ENCODE measurements at places on chromosomes 5 and 9. TPM values are rescaled to one million over a fixed set of nuclear protein-coding genes. Genes with fewer than 3 reads are reported as not detected.

DNA sequence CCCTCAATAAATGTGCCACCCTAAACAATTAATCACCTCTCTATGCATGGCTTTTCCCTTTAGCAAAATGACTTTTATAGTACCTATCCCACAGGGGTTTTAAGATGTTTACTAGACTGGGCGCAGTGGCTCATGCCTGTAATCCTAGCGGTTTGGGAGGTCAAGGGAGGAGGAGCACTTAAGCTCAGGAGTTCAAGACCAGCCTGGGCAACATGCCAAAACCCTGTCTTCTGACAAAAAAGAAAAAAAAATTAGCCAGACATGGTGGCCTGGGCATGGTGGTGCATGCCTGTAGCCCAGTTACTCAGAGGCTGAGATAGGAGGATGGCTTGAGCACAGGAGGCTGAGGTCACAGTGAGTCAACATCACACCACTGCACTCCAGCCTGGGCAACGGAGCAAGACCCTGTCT is 13.5 kb downstream of the SH3TC2 start:
- no peak for DNase-seq

DNA sequence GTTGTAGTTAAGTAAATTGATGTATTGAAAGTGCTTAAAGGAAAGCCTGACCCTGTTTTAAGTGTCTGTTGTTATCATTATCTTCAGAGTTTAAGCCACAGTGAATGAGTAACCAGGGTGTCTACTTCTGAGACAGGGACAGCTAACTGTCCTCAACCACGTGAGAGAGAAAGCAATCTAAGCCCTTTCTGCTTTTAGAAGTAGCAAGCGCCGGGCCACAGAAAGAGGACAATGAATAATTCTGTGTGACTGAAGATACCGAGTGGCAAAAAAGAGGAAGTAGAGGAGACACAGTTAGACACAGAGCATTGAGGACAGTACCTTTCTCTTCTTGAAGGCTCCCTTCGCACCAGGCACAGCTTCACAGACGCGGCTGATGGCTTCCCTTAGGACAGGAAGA is 86.3 kb downstream of the S1PR3 start:
- DNase-seq = no peak

- DNase-seq = no peak
Measured at GRCh38 chr5:7642029-7642428, 208.9 kb downstream of the CFAP90 start.

GRCh38 chr5:90438100-90438499 is 28.5 kb upstream of the CETN3 start:
- DNase-seq = no peak

- DNase-seq = no peak
Measured at GRCh38 chr5:153256-153655, 38.0 kb upstream of the LRRC14B start.

Gene PLEKHG4B
- total RNA-seq = 1.8 TPM

Measured in ovary (tissue), 10 donors.